ENCODE measurements at places on chromosomes 6 and 20.

- DNase-seq: no peak
These were observed 6.7 kb upstream of the KCNK15 start for GRCh38 chr20:44738813-44739477.

GRCh38 chr20:62367136-62367632 is at the start of gene LAMA5:
LAMA5 (minus strand) TSS chr20:62367312; CDS start chr20:62367245, 67 bp downstream.
- DNase-seq: no peak

DNA sequence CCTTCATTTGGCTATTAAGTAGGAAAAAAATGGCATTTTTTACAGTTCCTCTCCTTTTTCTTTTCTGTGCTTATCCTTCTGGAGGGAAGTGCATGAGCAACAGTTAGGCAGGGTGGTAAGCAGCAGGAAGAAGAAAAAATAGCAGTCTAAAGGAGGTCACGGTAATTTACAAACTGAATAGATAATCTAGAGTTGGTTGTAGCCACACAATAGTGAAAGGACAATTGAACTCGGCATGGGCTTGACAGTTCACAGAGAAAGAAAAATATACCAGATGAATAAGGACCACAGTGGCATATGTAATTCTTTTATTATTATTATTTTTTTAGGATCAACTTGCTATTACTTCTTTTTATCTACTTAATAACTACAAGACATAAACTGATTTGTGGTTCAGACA is 358.6 kb downstream of the BTBD9 start:
- no peak for DNase-seq

DNA sequence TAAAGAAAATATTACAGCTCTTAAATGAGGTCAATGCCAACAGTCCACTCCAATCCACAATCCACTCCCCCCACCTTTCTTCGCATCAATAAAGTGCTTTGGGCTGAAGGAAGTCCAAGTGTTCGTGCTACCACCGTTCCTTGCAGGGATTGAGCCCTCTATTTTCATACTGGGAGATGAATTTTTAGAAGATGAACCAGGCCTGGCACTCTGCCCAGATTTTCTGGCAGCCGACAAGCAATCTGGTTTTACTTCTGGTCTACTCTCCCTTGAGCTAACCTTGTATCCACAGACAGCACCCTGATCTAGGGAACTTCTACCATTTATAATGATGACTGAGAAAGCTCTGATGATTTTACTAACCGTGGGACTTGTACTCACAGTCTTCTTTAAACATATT is 72.3 kb downstream of the BTBD9 start:
- DNase-seq: no peak

GRCh38 chr6:149754548-149754947 is 5.0 kb downstream of the PCMT1 start:
- DNase-seq: no peak
